Airway epithelial cell (primary cell): ENCODE measurements at places on chromosomes 13 and 19. TPM values are rescaled to one million over a fixed set of nuclear protein-coding genes. Genes with fewer than 3 reads are reported as not detected.

KRTDAP gene
- 40.4 and 58.3 TPM in 2 replicates for total RNA-seq

SIGLEC9 gene
- not detected in 2 replicates for total RNA-seq

ZNF681 gene
- total RNA-seq: 0.37 and 1.1 TPM in 2 replicates

LAIR1 gene
- total RNA-seq: not detected in 2 replicates

CEACAM20 gene
- total RNA-seq: not detected in 2 replicates
